ENCODE measurements at places on chromosomes 13 and 19.

DNA sequence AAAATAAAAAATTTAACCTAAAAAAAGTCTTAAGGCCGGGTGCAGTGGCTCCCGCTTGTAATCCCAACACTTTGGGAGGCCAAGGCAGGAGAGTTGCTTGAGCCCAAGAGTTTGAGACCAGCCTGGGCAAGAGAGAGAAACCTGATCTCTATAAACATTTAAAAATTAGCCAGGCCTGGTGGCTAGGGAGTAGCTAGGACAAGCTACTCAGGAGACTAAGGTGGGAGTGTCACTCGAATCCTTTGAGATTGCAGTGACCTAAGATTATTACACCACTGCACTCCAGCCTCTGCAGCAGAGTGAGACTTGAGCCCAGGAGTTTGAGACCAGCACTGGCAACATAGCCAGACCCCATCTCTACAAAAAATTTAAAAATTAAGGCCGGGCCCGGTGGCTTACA lies 1.1 kb downstream of the CCDC97 start:
- no peak for DNase-seq

- DNase-seq, result no peak
These were observed 520 bp downstream of the ZNF600 start for GRCh38 chr19:52786078-52786463.

GRCh38 chr19:13813147-13813546 lies 17.9 kb downstream of the ZSWIM4 start:
- no peak for DNase-seq

- no peak for DNase-seq
These were observed 110.3 kb upstream of the TDRD3 start for GRCh38 chr13:60286707-60287106.

DNA sequence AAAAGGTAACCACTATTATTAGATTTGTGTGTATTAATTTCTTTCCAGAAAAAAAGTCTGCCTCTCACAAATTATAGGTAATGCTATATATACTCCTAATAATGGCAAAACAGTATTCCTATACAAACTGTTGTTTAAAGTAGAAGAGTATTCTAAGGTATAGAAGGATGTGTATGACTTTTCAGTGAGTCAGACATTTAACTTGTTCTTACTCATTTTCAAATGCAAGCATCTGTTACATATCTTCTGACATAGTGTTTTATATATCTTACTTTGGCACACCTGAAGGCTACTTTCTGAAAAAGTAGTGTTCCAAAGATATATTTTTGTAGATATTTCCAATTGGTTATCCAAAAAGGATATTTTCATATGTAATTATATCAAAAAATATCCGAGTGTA lies 3.5 kb upstream of the SLITRK5 start:
- DNase-seq, result no peak

DNA sequence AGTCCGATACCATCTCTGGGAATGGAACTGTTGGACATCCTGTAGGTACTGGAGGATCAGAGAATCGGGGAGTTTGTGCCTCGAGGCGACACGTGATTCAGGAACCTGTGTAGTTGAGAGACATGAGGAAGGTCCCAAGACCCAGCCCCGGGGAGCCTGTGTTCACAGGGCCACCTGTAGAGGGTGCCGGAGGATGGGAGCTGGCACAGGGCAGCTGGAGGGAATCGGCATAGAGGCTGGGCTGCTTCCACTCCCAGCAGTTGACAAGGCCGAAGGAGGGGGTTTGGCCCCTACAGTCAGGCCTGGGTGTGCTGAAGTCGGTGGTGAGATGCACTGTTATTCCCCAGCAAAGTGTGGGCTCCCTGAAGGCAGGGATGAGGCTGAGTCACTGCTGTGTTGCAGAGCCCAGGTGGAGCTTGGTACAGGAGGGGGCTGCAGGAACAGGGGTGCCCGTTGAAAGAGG lies 2.5 kb upstream of the ISYNA1 start:
- no peak for DNase-seq

DNA sequence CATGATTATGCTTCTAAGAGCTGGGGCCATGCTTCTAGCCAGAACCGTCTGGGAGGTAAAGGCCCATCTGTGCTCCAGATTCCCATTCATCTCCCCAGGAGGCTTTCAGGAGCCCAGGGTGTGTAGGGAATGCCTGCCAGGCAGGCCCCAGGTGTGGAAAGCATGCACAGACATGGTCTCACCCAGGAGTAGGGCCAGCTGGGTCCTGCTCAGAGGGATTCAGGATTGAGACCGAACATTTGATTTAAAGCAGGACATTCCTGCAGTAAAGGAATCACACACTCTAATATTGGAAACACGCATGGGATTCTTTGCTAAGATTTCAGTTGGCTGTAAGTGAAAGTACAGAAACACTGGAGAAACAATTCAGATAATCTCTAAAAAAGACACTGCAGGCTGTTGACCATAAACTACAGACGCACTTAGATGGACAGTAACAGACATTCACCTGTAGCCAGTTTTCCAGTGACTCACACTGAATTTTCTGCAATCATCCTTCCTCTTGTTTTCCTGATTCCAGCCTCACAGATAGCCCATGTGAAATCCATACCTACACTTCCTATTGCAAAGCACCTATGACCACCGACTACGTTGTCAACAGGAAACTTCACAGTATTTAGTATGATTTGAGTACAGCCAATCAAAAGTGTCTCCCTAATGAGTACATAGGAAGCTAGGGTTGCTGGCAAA lies 257.8 kb downstream of the TBC1D4 start:
- no peak for DNase-seq

GRCh38 chr13:83709426-83710132 lies 172.7 kb downstream of the SLITRK1 start:
- DNase-seq, result no peak

GRCh38 chr19:307111-307531 lies 15.9 kb upstream of the PLPP2 start:
- no peak for DNase-seq

DNA sequence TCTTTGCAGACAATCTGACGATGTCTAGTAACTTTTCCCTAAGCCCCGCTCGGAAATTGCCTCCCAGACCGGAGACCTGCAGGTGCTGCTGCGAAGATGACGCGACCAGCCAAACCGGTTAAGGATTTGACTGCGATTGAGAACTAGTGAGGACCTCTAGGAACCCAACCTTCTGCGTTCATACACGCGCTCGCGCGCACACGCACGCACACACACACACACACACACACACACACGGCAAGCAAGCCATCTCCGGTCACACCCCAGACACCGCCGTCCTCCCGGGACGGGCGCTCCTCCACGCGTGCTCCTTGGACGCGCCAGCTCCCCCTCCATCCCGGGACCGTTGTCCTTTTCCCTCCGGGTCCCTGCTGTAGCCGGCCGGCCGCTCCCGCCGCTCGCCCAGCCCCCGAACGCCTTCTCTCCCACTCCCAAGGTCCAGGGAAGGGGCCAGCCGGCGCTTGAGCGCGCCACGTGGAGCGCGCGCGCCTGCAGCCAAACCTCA lies 1.2 kb downstream of the TBC1D4 start:
- DNase-seq, result no peak

- DNase-seq, result no peak
These were observed 10.1 kb downstream of the C19orf38 start for GRCh38 chr19:10858204-10858828.

DNA sequence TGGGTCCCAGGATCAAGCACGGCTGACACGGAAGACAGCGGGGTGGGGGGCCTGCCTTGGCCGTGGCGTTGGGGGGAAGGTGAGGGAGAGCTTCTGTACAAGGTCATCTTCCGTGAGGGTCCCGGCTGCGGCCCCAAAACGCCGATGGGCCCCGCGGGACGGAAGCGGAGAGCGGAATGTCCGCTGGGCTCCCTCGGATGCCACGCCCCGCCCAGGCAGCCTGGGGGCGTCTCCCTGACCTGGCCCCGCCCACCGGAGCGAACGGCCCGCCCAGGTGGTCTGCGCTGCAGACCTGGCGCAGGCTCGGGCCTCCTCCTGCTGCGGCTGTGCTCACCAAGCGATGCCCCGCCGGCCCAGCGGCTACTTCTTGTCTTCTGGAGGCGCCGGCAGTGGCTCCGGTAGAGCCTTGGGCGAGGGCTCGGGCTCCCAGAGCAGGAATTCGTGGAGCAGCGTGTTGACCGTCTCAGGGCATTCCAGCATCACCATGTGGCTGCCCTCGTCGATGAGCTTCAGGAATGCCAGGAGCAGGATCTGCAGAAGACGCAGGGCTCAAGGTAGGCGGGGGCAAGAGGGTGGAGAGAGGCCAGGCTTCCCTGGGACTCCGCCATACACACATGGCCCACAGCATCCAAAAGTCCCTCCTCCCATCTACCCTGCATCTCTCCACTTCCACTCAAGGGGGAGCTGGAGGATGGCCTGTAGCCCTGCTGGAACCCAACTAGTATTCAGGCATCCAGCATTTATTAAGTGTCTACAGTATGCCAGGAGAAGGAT lies 10.7 kb downstream of the ABHD8 start:
- no peak for DNase-seq

DNA sequence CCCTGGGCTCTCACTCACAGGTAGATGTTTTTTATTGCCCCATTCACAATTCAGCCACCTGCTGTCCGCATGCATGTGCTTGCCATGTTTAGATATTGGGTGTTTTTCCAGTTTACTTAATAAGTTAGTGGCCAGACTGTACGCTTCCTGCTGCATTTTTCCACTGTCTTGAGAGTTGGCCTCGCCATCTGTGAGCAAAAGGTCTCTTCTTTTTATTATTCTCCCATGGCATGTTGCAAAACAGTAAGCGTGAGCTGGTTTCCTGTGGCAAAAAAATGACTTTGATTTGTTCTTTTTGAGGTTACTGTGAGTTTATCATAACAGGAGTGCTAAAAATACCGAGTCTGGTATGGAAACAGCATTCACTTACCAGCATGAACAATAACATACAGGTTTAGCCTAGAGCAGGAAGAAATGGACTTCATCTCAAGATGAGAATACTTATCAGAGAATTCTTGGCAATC lies 46.0 kb downstream of the SAE1 start:
- DNase-seq, result peak; percentile 97

- DNase-seq, result no peak
These were observed 30.3 kb downstream of the OXGR1 start for GRCh38 chr13:96963786-96964475.

DNA sequence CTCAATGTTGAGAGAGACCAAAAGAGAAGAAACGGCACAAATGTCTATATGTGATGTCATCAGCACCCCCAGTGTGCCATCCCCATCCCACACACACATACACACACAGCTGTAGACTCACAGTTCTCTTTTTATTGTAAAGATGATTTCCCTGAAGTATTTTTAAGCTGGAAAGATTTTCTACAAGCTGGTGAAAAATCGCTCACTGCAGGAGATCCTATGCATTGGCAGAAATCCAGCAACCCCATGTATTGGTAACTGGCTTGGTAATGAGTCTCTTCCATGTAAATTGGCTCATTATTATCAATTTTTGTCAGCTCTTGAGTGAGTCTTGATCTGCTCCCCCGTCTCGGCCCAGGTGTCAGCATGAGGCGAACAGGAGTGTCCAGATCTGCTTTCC lies 107.1 kb upstream of the UQCRFS1 start:
- DNase-seq, result no peak

DNA sequence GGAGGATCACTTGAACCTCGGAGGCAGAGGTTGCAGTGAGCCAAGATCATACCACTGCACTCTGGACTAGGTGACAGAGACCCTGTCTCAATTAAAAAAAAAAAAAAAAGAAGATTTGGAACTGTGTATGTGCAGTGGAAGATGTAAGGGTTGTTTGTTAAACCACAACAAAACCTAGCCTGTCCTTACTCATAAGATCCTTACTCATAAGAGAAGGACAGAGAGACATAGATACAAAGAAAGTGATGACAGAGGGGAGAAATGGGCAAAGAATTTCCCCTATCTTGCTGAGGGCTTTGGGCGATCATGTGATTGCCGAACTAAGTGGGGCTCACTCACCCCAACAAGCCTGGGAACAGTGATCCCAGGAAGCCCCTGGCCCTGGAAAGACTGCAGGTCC lies 7.9 kb downstream of the ITPKC start:
- DNase-seq, result no peak

GRCh38 chr19:40383668-40384248 lies 6.2 kb downstream of the HIPK4 start:
- no peak for DNase-seq

GRCh38 chr19:29813642-29814041 lies 1.9 kb downstream of the CCNE1 start:
- DNase-seq, result no peak

DNA sequence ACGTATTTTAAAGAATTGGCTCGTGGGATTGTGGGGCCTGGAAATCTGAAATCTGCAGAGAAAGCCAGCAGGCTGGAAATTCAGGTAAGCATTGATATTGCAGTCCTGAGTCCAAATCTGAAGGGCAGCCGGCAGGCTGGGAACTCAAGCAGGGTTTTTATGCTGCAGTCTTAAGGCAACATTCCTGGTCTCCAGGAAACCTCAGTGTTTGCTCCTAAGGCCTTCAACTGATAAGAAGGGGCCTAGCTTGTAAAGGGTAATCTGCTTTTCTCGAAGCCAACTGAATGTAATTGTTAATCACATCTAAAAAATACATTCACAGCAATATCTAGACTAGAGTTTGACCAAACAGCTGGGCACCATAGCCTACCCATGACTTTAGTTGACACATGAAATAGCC lies 154.4 kb downstream of the EFNB2 start:
- DNase-seq, result no peak

- DNase-seq, result no peak
These were observed 1.3 kb downstream of the PROZ start for GRCh38 chr13:113159701-113160100.

DNA sequence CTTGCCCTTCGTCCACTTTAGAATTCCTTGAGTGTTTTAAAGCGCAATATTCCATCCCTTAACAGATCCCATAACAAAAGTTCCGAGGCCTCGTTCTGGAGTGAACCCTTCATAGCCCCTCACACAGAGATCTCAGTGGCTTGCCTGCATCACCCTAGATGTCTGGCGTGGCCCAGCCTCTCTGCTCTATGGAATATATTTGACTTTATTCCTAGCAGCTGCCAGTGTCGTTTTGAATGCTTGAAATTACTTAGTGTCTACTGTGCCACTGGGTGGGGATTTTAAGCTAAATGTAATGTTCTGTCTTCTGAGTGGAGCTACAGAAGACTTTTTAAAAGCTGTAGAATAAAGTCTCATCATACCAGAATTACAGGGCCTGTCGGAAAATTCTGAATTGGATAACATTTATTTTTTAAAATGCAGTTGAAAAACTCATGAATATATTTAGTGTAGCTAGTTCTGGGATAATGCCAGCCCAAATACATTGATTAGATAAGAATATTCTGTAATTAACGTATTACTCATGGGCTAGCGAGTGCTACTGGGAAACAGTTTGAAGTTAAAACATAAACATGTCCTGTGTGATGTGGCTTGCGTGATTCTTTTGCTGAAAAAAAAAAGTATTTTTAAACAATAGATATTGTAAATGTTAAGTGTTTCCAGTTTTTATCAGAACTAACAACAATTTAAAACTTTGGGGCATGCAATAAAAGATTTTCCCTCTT lies 111.8 kb downstream of the ESD start:
- no peak for DNase-seq

GRCh38 chr19:19111967-19112580 lies 26.2 kb downstream of the TMEM161A start:
- DNase-seq, result no peak

- DNase-seq, result peak; percentile 14
These were observed 816 bp downstream of the USF2 start for GRCh38 chr19:35269438-35270117.

- no peak for DNase-seq
These were observed 524 bp downstream of the NAA16 start for GRCh38 chr13:41311406-41312175.
